ENCODE measurements at places on chromosomes 4 and X.

- DNase-seq = no peak
Observed at GRCh38 chr4:36168127-36168878, 76.0 kb downstream of the ARAP2 start.

DNA sequence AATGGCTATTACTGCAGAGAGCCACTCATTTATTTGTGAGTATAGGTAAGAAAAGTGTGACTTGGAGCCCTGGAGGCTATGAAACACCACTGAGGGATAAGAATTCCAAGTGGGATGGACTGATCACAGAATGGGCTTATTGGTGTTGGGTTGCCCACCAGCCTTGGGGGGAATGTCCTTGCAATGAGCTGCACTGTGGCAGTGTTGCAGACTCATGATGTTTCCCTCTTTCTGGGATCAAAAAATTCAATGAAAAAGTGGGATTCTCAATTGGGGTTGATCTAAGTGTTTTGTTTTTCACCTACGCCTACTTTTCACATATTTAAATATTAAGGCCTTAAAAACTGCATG is 1024.5 kb upstream of the PCDH10 start:
- no peak for DNase-seq

DNA sequence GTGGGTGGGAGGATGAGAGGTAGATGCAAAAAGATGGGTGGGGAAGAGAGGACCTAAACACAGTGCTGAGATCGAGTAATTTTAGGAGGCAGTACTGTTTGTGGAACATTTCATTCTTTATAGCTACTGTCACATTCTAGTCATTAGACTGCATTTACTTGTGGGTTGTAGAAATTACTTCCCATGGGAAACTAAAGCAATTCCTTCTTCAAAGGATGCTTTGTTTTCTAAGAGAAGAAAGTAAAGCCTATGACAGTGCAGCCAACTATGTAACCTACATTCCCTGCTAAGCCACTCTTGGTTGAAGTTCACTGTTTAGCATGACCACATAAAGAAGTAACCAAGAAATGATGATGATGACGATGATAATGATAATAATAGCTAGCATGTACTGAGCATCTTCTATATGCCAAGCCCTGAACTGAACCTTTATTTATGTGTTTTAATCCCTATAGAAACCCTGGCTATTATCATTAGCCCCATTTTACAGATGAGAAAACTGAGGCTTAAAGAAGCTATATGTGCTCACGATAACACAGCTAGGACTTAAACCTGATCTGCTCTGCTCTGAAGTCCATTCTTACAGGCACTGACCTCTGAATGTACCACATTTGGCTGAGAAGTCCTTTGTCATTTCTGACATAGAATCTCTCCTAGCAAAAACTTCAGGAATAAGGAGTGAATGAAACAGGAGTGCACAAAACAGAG is 114.5 kb upstream of the KIT start:
- DNase-seq = no peak

- no peak for DNase-seq
Observed at GRCh38 chr4:11748164-11748872, 319.6 kb upstream of the HS3ST1 start.

DNA sequence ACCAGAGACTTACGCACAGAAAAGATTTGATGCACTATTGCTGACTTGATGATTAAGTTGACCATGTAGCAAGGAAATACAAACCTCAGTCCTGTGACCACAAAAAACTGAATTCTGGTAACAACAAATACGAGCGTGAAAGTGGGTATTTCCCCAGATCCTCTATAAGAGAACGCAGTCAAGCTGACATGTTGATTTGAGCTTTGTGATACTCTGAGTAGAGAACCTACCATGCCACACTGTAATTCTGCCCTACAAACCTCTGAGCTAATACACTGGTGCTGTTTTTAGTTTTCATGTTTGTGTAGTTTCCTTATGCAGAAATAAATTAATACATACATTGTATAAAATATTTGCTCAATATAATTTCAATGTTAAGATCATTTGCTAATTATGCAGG is 565.6 kb upstream of the EPHA5 start:
- no peak for DNase-seq

DNA sequence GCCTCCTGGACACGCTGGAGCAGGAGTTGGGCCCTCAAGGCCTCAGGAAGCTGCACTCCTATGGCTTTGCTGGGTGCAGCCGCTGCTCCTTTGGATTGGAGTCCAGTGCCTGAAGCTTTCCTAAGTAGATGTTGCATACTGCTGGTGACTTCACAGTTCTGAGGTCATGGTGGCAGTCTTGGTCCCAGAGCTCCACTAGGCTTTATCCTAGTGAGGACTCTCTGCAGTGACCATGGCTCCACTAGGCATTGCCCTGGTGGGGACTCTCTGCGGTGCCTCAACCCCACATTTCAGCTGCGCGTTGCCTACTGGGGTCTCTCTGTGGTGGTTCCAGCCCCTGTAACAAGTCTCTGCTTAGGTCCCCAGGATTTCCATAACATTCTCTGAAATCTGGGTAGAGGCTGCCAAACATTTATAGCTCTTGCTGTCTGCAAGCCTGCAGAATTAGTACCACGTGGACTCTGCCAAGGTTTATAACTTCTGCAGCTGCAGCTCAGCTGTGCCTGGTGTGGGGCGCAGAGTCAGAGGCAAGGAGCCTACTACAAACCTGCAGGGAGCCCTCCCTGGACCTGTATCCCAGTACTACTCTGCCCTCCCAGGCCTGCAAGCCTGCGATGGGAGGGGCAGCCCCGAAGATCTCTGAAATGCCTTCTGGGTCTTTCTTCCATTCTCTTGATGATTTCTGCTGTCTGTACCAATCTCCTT is 46.0 kb upstream of the NFKB1 start:
- no peak for DNase-seq

- no peak for DNase-seq
Observed at GRCh38 chr4:138555584-138555983, 313.4 kb upstream of the SLC7A11 start.

DNA sequence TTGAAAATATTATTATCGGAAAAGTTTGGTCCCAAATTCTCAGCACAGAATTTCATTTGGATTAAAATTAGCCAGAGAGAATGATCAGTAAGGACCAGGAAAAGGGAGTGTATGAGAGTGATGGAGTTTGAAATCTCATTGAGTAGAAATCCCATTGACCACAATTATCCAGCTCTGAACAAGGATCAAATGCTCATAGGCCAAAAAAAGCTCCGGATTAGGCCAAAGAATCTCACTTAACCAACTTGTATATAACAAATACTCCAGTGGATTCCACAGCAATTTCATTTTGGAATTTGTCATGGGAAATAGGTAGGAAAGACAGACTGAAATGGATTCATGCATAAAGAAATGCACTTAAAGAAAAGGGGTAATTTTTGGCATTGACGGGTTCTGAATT is 83.9 kb upstream of the SORBS2 start:
- DNase-seq = no peak

GRCh38 chrX:38948046-38948445 is 146.8 kb downstream of the MID1IP1 start:
- DNase-seq = no peak

DNA sequence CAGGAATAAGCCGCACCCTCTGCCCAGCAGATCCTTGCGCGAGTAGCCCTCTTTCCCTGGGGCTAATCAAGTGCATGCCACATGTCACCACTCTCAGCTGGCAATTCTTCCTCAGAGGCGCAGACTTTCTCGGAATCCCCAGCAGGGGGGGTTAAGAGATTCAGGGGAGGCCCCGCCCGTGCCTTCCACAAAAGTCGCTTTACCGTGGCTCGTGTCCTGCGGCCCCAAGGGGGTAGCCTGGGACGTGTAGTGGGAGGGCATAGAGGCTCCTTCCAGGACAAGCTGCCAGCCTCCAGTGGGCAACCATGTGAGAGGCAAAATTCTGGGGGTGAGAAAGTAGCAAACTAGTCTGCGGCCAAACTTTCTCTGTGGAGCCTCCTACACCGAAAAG is 652 bp downstream of the SRPX start:
- DNase-seq = no peak

GRCh38 chr4:17560065-17560673 is 16.8 kb upstream of the LAP3 start:
- no peak for DNase-seq

DNA sequence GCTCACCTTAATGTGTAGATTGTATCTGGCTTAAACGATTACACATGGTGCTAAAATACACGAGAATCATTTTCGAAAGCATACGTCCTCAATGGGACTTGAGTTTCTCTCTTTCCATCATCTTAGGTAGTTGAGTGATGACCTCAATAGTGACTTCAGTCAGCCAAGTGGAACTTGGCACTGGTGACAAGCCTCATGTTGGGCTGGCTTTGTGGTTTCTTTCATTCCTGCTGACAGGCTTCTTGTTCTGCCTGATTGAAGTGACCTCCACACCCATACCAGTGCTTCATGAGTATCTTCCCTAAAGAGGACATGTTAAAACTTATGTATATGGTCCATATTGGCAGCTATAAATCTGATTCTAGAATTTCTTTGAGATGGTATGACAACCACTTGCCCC is 159.1 kb upstream of the WDR1 start:
- no peak for DNase-seq

DNA sequence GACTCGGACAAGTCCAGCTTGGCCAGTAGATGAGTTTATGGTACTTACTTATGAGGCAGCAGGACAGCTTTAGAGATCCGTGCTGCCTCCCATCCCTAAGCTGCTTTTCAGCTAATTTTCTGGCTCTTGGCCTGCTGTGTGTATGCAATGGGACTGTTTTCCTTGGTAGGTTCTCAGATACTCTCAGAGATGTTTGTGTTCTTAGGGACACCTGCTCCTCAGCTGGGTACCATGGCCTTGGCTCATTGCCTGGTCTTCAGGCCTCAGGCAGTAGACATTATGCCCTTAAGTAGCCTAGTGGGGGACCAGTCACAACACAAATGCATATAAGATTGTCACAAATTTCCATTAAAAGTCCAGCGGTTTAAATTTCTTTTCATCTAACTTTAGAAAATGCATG is 688.0 kb downstream of the PCDH7 start:
- DNase-seq = no peak

DNA sequence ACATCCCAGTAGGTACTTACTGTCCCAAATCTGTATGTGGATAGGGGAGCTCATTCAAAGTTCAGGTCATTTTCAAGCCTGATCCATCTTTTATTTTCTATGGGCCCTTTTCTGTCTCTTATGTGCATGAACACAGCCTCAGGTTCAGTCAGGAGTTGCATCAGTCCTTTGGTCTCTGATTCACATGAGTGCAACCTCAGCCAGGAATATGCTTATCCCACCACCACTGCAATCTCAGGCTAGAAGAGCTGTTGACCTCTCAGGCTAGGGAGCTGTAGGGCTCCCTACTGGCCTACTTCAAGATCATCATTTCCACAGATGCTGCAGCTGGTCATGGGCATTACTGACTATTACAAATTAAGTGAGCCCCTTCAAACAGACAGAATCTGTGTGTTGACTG is 27.2 kb downstream of the AASDH start:
- no peak for DNase-seq

DNA sequence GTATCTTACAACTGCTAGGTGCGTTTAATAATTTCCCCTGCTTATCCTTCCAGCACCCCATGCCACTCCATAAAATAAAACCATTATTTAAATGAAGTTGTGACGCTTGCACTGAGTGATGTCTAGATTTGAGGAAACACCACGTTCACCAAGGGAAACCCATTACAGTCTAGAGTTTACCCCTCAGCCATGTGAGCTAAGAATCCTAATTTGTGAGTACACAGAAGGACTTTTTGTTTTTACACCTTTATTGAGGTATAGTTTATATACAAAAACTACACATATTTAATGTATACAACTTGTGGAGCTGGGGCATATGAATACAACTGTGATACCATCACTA is 326.8 kb downstream of the RAPGEF2 start:
- no peak for DNase-seq

- no peak for DNase-seq
Observed at GRCh38 chrX:137194164-137194563, 160.4 kb upstream of the GPR101 start.

GRCh38 chr4:6443035-6444023 is 29.1 kb downstream of the PPP2R2C start:
- no peak for DNase-seq

DNA sequence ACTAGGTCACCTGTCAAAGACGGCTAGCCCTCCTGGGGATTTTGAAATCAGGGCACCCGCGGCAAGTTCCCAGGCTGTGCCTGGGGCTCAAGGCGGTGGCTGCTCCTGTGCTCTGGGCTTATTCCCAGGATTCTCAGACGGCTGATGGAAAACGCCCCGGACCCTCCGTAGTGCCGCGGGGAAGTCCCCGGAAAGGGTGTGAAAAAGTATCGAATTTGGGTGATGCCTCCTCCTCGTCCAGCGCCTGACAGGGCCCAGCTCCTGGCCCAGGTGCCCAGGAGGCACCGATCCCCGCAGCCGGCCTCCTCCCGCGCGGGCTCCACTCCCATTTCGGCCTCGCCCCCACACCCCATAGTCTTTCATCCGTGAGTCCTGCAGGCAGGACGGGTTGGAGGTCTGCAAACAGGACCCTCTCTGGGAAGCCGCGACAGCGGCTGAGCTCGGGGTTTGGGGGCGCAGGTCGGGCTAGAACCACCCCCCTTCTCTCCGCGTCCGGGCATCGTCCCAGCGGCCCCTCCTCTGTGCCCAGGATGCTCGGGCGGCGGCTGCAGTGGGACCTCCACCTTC is 1.1 kb upstream of the NSG1 start:
- DNase-seq = no peak

GRCh38 chr4:146511381-146511780 is 10.4 kb downstream of the SLC10A7 start:
- no peak for DNase-seq

GRCh38 chr4:13112030-13112429 is 372.1 kb downstream of the RAB28 start:
- no peak for DNase-seq

GRCh38 chr4:179392787-179393186 is 1950.5 kb upstream of the AGA start:
- DNase-seq = no peak

- DNase-seq = no peak
Observed at GRCh38 chr4:145280541-145280940, 100.2 kb upstream of the OTUD4 start.

DNA sequence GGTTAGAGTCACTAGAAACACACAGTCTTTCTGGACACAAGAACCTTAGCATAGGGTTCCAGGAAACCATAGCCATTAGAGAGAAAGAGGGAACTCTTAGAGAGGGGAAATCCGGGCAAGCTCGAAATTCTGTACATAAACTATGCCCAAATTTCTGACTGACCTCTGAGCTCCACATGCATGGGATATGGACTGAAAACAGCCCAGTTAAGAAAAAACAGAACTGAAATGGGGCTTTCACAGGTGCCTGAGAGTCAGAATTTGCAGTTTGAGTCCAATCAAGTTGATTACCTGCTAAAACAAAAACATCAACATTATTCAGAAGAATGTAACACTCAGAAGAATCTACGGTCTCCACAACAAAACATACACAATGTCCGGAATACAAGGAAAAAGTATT is 13.1 kb downstream of the DCHS2 start:
- no peak for DNase-seq
